ENCODE measurements at places on chromosomes 2 and 18. TPM values are rescaled to one million over a fixed set of nuclear protein-coding genes. Genes with fewer than 3 reads are reported as not detected.

DNA sequence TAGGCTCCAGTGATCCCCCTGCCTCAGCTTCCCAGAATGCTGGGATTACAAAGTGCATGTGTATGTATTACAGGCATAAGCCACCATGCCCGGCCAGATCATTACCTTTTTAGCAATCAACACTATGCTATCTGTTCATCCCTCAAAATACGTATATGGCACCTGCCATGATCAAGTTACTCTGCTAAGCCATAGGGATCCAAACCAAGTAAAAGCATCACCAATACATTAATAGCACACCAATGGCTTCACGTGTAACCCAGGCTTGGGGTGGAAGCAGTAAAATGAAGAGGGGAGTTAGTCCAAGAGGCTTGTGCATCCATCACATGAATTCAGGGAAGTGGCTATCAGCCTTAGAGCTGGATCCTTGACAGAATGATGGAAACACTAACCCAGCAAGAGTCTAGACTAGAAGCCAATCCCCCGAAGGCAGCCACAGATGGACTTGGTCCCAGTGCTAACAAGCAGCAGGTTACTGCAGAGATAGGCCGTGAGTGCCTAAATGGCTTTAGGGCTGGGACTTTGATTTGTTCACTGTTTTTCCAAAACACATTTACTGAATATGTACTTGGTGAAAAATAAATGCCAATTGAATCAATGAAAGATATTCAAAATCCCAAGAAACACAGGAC is 11.3 kb downstream of the HDLBP start:
- H3K27ac ChIP-seq = no peak overlapping the region
- H3K36me3 ChIP-seq = peaks cover 5% of the 10 kb centered on the region
- no peak for DNase-seq
- H3K4me1 ChIP-seq = peaks cover 78% of the 10 kb centered on the region

DNA sequence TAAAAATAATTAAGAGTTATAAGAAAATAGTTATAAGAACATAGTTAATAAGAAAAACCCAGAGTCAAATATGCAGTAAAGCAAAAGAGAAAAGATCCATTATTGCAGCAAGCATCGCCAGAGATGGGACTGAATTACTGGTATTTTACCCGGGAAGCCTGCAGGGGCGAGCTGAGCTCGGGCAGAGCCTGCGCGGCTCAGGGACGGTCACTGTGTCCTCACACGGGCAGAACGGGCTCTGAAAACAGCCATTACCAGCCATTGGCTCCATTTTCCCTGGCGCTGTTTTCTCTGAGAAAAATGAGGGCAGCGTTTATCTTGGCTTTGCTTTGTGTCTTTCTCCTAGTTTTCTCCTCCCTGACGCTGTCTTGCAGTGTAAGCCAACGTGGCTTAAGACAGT is 95.3 kb upstream of the ALKAL2 start:
- DNase-seq = no peak
- no peaks in the 10 kb centered on the region for H3K4me1 ChIP-seq
- no peaks in the 10 kb centered on the region for H3K36me3 ChIP-seq

DNA sequence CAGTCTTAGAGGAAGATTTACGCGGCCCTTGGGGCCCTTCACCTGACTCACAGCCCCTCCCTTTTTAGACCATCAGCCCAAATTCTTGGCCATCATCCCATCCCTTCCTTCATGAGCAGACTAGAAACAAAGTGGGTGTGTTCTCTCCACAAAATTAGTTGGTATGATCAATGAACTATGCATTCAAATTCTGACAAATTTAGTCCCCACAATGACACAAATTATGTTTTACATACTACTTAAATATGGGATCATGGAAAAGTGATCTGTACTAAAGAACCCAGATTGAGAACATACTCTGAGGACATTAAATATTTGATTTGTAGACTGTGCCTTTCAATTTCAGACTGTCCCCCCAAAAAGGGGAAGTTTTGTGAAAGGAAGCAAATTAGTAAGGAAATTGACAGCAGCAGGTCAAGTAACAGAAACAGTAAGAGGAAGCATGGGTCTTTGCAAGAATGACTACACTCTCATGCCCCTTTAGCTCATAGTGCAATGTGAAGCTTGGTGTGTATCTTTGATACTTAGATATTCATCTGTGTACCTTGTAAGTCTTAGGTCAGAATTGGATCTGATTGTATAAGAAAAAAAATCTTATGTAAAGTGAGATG is 2.2 kb upstream of the MAPRE2 start:
- peak overlapping the region; percentile 83 for H3K27ac ChIP-seq
- no peak for DNase-seq
- no peak overlapping the region for H3K4me3 ChIP-seq
- H3K36me3 ChIP-seq = no peaks in the 10 kb centered on the region
- H3K4me1 ChIP-seq = peaks cover 21% of the 10 kb centered on the region

- H3K4me3 ChIP-seq = no peak overlapping the region
- peaks cover 7% of the 10 kb centered on the region for H3K36me3 ChIP-seq
Measured at GRCh38 chr2:219408204-219408603, 10.0 kb upstream of the DES start.

DNA sequence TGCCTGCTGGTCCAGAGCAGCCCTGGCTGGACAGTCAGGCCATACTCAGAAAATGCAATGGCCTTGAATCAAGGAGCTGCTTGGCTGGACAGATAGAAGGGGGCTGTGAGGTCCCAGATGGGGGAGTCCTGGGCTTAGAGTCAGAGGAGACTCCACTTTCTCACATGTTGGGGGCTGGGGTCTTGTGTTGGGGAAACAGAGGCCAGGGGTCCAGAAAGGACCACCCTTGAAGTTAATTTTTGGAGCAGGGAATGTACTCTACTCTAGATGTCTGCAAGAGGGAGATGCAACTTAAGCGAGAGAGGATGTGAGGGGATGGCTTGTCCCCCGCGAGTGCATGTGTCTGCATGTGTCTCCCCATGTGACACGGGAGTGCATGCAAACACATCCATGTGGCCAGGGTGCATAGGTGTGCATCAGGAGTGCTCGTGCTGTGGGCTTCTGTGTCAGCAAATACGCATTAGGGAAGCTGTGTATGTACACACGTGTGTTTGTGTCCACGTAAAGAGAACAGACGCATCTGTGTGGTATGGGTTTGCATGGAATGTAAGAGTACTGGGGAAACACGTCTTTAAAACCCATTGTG is 303.2 kb downstream of the MYCN start:
- H3K27ac ChIP-seq = no peak overlapping the region
- H3K4me1 ChIP-seq = no peaks in the 10 kb centered on the region
- no peaks in the 10 kb centered on the region for H3K36me3 ChIP-seq
- peaks cover 16% of the 10 kb centered on the region for H3K27me3 ChIP-seq
- no peak overlapping the region for H3K4me3 ChIP-seq

DNA sequence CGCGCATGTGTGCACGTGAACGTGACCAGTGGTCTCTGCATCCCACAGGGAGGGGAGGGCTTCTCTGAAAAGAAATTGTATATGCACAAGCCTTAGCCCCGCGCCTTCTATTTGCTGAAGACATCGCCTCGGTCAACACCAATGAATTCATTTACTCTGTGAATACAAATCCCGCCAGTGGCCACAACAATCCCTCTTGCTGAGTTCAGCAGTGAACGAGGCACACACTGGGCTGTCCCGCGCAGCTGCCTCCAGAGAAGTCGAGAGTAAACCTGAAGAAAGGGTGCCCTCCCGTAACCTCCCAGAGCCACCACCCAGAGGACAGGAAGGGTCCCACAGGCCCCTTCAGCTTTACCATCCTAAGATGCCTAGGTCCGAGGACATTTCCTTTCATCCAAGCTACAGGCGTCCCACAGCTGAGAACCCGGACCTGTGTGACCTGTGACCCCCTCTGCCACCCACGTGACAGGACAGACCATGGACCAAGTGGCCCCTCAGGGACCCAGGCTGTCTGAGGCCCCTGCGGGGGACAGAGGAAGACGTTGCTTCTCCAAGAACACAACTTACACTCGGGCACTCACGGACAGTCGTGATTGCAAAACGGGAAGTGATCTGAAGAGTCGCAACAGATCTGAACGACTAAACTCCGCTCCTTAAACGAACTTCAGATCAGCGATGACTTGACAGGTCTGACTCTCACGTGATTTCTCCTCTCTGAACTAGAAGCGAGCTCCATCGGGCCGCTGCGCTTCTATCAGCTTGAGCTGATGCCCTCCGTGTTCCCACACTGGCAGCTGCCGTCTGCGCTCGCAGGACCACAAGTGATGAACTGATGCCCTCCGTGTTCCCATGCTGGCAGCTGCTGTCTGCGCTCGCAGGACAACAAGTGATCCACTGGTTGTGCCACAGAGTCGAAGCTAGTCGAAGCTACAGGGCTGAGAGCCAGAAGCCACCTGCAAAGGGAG is 92.7 kb downstream of the ZNF516 start:
- no peak overlapping the region for H3K4me3 ChIP-seq
- H3K27ac ChIP-seq = peak overlapping the region; percentile 6
- no peaks in the 10 kb centered on the region for H3K36me3 ChIP-seq

Gene INHA
- not detected for total RNA-seq

All from naive thymus-derived CD8-positive, alpha-beta T cell (primary cell).